ENCODE measurements at places on chromosomes 6 and 20. TPM values are rescaled to one million over a fixed set of nuclear protein-coding genes. Genes with fewer than 3 reads are reported as not detected.

The BCAS1 gene
- 0.86 TPM for total RNA-seq

GRCh38 chr6:116330511-116330910, 40.2 kb upstream of the DSE start:
- DNase-seq: no peak

The ZHX3 gene
- total RNA-seq: 88.2 TPM

- no peak for DNase-seq
Observed at GRCh38 chr6:106064756-106065155, 21.4 kb upstream of the PRDM1 start.

DNA sequence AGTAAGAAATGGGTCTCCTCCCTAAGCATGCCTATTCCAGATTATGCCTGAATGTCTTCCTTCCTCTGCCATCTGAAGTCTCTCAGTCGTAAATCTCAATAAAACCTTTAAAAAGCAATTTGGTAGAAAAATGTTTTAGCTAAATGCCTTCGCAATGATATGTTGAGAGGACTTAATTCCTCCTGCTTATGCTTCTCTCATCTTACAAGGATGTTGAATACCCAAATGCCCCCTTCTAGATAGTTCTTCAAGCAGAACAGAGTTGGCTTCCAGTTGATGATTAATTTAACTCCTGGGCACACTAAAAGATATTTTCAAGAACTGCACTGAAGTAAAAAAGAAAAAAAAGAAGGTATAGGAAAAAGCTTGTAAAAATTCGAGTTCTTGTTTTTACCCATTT, 275.0 kb upstream of the SPTLC3 start:
- DNase-seq: no peak

The OLIG3 gene
- total RNA-seq: not detected

GRCh38 chr20:61875221-61875885, 190.3 kb downstream of the TAF4 start:
- no peak for DNase-seq

DNA sequence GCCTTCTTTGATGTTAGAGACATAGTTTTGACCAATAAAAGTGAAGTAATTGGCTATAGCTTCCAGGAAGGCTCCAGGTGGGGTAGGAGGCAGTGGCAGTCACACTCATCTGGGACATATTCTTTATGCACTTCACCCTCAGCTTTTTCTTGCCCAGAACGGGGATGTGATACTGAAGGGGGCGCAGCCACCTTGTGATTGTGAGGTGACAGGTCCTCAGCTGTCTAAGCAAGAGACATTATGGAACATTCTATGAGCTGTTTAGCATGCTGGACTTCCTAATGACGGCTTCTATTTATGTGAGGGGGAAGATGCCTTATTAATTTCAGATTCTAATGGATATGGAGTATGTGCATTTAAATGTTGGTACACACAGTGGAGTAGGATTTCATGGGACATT, 151.3 kb upstream of the ZFP64 start:
- no peak for DNase-seq

DNA sequence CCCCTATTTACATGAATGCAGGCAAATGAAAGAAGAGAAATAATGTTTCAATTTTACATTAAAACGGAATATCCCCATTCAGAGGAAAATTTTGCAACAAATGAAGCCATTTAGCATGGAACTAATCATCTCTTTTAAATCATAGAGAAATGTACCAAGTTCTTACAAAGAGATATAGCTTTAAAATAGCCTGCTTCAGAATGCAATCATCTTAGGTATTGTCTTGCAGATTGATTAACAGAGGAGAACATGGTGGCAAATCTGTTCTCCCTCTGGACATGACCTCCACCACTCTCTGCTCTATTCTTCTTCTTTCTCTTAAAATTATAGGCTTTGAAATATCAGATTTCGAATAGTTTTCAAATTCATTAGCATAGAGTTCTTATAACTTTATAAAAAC, 155.7 kb upstream of the DTNBP1 start:
- no peak for DNase-seq

GRCh38 chr6:34144581-34145160, 1.2 kb downstream of the GRM4 start:
- peak; percentile 72 for DNase-seq

The NCOA5 gene
- total RNA-seq: 20.4 TPM

- no peak for DNase-seq
Observed at GRCh38 chr6:135955099-135955498, 103.6 kb downstream of the PDE7B start.

The LY6G6F gene
- not detected for total RNA-seq

Data from posterior vena cava (tissue), 2 donors.